NCI-H1092 (cell line): ENCODE measurements at places on chromosomes 3 and 15.

DNA sequence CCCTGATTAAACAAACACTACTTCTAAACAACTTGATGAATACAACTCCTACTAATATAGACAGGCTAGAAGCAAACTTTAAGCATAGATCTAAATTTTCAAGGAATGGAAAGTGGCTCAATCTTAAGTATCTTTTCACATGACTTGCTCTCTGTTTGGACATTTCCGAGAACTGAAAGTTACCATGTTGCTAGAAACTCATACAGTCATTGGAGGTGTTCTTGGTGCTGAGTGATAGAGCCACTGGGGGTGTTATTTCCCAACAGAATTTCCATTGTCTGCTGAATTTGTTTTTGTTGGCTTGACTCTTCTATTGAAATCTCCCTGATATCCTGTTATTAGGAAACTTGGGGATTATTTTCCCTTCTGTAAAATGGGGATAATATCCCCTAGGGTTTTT is 264.5 kb upstream of the RASGRP1 start:
- no peak for DNase-seq

GRCh38 chr3:119613201-119613600 is 15.5 kb downstream of the PLA1A start:
- DNase-seq: no peak

DNA sequence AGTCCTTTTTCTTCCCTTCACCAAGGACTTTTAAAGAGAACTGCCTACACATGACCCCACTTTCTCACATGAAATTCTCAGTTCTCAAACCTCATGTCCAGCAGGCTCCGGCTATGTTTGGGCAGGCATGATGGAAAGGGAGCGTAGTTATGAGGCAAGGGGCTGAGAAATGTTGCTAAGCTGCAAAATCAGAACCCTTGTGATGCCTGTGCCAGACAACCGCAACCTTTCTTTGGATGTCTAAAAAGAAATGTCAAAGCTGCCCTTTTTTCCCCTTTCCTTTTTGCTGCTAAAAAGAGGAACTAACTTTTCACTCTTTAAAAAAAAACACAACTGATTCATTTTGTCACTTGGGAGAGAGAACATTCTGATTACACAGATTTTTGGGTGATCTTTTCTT is 19.2 kb downstream of the GNB4 start:
- DNase-seq: no peak

DNA sequence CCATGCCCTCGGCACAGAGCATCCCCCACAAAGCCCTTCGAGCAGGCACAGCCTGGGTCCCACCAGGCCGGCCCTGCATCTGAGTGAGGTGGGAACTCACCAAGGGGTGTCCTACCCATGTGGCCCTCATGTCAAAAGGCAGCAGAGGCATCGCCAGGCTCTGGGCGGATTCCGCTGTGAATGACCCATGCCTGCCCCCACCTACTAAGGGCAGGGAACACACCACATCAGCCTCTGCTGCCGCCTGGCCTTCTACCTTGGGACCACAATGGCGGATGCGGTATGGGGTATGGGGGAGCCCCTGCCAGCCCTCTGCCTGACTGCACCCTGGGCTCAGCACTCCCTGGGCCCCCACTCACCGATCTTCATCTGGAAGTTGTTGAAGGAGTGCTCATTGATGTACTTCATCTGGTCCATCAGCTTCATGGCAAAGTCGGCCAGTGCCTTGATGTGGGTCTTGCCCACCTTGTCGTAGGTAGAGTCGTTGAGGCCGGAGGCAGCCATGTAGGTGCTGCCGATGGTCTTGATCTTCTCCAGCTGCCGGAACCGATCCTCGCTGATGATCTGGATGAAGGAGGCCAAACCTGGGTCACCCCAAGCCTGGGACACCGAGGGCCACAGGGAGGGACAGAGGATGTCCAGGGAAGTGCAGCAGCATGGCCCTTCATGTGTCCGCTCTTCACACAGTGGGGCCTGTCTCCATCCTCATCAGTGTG is 87.8 kb downstream of the SEC22A start:
- no peak for DNase-seq

DNA sequence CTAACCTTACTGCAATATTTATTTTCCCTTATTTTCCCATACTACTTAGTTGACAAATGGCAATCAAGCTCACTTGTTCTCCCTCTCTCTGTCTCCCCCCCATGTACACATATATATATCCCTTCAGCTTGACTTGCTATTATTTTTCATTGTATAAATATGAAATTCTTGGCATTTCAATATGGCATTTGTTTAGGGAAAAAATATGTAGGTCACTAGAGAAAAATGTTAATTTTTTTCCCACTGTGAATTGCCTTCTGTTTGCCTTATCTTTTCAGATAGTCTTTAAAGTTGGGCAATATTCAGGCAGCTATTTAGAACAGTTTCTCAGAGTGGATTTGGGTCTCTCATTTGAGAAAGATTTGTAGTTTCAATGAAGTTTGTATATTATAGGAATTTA is 62.8 kb upstream of the UTS2B start:
- DNase-seq: no peak

- DNase-seq: no peak
Observed at GRCh38 chr3:112463250-112463649, 36.0 kb downstream of the BTLA start.

DNA sequence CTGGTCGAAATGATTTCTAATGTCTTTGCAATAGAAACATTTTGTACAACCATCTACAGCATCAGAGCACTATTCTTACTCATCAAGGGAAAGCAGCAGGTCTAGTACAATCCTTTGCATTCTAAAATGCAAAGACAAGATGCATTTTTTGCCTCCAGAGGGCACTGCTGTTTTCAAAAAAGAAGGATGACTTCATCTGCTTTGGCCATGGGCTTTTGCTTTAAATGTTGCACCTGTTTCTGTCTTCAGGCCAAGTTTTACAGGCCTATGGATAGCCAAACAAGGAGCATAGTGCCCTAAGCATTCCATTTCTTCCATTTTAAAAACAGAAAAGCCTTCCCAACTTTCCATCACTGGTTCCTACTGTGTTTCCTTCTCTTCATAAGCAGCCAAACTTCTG is 3.4 kb downstream of the PARP9 start:
- peak; percentile 23 for DNase-seq

DNA sequence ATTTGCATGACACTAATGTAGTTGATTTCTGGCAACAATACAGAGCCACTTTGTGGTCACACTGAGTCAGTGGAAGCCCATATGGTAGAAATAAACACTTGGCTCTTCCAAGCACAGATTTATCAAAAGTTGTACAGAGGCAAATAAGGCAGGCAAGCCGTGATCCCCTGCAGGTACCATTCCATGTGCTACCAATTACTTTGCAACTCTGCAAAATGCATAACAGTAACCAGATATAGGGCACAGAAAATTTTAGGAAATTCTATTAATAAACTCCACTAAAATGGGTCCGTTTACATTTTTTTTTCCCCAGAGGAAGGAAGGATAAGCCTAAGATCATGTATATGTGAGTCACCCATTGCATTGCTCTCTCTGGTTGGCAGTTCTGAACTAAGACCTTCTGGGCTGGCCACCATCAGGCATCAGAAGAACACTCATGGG is 103.1 kb upstream of the PTX3 start:
- no peak for DNase-seq

DNA sequence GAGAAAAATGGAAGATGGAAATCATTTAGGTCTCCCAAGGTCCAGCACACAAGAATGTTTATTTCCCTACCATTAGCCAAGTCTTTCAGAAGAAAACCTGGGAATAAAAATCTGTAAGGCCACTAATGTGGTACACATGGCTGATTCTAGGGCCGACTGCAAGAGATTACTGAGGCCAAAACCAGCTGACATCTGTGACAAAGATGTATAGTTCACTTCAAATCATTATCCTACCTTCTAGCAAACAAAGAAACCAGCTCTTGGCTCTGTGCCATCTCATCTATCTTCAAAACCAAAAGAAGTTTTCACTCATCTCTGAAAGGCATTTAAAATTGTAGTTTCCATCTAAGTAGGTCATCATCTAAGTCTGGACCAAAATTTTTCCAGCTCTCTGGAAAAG is 43.9 kb downstream of the ERC2 start:
- DNase-seq: no peak

- no peak for DNase-seq
Observed at GRCh38 chr3:133529809-133530208, 43.7 kb upstream of the CDV3 start.

- DNase-seq: no peak
Observed at GRCh38 chr3:66021731-66022131, 17.0 kb downstream of the MAGI1 start.

DNA sequence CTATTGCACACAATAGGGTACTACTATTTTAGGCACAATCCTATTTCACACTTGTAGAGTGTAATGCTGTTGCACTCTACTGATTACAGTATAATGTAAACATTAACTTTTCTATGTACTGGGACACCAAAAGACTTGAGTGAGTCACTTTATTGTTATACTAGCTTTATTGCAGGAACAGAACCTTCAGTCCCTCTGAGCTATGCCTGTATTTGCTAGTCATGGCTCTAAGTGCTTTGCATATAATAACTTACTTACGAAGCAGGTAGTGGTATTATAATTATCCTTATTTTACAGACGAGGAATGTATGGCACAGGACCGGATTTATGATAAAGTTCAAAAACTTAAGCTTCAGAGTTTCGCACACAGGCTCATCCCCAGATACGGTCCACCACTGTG is 106.6 kb upstream of the SLC6A6 start:
- DNase-seq: no peak

DNA sequence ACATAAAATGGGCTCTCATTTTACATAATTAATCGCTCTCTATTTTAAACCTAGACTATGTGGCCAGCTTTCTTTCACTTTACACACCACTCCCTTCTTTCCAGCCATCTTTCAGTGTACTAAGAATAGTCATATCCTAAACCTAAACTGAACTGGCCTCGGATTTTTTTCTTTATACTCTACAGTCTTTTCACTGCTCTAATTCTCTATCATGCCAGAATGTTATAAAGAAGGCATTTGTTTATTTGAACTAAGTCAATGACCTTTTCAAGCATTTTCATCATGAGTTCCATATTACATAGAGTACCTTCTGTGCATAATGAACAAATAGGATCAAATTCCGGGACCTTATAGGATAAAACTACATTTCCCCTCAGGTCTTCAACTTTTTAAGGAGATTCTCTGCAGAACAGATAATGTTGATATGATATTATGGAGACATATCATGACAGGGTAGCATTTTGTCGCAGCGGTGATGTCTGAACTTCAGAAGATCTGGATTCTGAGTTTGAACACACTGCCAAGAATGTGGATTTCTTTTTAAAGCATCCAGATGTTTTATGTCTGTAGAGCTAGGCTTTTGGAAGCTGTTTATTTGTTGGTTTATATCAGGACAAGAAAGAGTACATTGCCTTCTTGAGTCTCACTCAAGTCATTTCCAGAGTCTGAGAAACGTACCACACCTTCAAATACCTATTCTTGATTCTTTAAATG is 1047.3 kb downstream of the MCTP2 start:
- DNase-seq: no peak

DNA sequence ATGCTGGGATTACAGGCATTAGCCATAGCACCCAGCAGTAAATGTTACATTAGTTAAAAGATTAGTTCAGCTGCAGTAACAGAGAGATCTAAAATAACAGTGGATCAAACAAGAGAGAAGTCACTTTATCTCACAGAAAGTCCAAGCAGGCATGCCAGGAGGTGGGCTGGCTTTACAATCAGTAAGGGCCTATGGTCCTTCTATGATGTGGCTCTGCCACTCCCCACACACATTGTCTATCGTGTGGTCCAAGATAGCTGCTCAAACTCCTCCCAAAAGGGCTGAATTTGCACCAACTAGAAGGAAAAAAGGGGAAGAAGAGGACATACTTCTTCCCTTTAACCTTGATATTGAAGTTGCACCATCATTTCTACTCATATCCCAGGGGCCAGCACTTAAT is 4.6 kb upstream of the RUVBL1 start:
- DNase-seq: no peak

- DNase-seq: no peak
Observed at GRCh38 chr3:105626739-105627138, 242.1 kb downstream of the CBLB start.

GRCh38 chr3:111862415-111862814 is 3.4 kb downstream of the PHLDB2 start:
- no peak for DNase-seq

DNA sequence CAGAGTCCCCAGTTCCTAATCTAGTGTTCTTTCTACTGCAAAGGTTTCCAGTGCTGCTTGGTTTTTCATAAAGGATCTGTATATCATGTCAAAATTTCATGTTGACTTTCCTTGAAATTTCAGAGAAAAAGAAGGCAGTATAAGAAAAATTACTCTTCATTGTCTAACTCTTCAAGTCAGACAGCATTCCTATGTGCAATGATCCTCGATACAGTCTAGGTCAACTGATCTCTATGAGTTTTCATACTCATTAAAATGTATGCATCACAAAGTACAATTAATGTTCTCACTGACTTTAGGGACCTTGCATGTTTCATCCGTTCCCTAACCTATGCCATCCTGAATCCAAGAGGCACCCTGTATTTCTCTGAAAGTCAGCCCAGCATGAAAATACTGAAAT is 317.3 kb downstream of the ZBTB20 start:
- DNase-seq: no peak

- DNase-seq: no peak
Observed at GRCh38 chr3:159080821-159081220, 279.0 kb downstream of the MFSD1 start.

DNA sequence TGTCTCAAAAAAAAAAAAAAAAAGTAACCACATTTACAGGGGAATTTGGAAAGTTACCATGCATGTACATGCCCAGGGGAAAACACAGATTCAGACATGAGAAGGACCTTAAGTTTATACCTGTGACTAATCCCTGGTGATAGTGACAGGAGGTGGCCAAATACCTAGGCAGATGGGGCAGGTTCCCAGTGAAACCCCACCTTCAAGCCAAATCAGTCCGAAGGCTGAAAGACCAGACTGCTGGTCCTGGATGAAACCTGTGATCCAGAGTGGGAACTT is 15.8 kb downstream of the SPCS1 start:
- DNase-seq: no peak

- DNase-seq: no peak
Observed at GRCh38 chr3:188673646-188674186, 498.1 kb upstream of the TPRG1 start.

- DNase-seq: no peak
Observed at GRCh38 chr3:187610981-187611511, 59.1 kb downstream of the SST start.

DNA sequence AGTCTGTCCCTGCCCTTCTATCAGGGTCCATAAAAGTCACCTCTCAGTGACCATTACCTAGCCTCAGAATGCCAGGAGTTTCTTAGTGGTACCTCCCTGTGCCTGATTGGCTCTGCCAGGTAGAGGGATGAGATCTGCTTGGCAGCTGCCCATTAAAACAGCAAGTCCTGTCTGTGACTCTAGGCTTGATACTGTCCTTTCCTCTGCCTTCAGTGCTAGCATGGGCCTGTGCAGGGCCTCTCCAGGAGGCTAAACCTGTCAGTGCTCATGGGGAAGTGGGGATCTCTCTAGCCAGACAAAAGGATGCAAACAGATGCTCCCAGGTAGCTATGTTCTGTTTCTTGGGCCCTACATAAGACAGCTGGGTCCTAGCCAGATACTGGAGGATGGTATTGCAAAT is 10.0 kb upstream of the MANF start:
- DNase-seq: no peak

- peak; percentile 12 for DNase-seq
Observed at GRCh38 chr3:51559411-51559888, 20.9 kb downstream of the RAD54L2 start.

GRCh38 chr15:31802761-31803160 is 227.6 kb upstream of the CHRNA7 start:
- no peak for DNase-seq
